Stimulated activated CD4-positive, alpha-beta T cell treated with anti-CD3 and anti-CD28 coated beads, Interleukin-1b, Interleukin-23, amount 100 ng/mL, for 48 hours (primary cell): ENCODE measurements at places on chromosomes 12 and 14.

DNA sequence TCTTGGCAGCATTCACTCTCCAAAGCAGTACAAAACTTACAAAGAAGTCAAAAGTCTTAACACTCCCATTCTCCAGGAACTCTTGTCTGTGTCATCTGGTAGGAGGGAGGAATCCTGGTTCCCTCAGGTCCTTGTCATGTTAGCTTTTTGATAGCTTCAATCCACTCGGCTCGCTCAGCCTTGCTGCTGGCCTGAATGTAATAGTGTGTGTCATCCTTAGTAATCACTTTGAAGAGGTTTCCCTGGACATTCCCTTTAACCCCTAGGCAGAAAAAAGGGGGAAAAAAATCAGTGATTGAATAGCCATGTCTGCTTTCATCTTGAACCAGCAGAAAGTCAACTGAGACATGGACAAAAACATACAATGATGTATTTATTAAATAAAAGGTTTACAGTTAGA, 24.8 kb downstream of the PLEK2 start:
- DNase-seq, result no peak

DNA sequence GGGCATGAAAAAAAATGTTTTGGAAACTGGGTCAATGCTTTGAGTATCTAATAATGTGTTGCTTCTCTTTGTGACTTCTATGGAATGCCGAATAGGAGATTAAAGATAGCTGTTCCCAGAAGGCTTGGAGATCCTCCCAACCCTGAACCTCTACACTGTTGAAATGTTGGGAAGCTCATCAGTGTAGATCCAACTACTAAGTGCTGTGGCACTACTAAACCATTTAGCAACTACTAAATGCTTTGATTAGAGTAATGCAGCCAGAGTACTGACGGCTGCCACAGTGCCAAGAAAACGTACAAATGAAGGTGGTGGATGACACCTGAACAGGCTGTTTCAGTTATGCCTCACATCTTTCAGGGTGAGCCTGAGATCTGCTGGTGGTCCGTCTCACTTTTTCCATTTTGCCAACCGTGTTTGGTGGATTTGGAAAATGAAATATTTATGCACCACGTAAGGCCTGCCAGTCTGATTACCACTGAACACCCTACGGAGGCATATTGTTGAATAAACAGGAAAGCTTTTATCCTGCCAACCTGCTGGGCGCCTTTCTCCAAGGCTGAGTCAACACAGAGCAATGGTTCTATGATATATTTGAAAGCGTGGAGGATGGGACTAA, 938.0 kb upstream of the FLRT2 start:
- DNase-seq, result no peak

DNA sequence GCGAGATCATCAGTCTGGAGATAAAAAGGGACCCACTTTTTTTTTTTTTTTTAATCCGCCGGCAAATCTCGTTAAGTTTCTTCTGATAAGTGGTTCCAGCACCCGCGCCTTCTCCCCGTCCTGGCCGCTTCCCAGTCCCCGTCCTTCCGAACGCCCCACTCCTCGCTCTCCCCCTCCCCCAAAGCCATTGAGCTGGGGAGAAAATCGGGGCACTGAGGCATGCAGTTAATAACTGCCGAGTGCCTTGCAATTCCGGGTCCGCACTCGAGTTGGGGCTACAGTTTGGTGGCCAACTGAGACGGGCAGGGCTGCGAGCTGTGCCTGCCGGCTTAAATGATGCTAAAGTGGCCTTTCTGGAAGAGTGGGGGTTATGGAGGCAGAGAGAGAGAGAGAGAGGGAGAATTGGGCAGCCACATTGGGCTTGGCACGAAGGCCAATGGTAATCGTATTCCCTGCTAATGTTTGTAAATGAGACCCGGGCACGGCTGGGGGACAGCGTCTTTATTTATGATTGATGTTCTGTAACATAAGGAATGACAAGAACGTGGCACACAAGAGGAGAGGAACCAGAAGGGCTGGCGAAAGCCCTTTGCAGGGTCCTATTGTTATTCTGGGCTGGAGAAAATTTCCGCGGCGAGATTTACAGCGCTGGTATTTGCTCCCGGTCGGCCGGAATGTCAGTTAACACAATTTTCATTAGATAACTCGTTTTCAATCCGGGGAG, 115.4 kb upstream of the MYL2 start:
- DNase-seq, result no peak

- no peak for DNase-seq
Measured at GRCh38 chr14:33576014-33576413, 374.9 kb downstream of the EGLN3 start.

GRCh38 chr12:15962760-15963159, 51.6 kb downstream of the DERA start:
- no peak for DNase-seq

DNA sequence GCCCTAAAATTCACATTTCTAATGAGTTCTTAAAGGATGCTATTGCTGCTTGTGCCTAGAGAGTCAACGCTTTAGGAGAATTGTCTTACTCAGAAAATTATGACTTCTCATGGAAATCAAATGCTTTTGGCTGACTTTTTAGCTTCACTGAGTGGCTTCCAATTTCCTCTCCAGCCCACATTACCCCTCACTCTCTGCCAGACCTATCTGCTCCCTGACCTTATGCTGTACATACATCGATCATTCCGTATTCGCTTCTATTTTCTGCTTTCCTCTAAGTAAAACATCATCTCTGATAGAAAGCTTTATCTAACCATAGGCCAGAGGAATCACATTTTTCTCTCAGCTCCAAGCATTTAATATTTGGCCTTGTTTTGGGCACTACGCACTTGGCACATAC, 12.5 kb upstream of the SMCO3 start:
- no peak for DNase-seq
